Stimulated activated naive CD8-positive, alpha-beta T cell treated with anti-CD3 and anti-CD28 coated beads, Interleukin-15, Interleukin-2, amounts not matched to agents 100 U/mL and 50 U/mL, for 24 hours (primary cell): ENCODE measurements at places on chromosomes 7 and 10.

DNA sequence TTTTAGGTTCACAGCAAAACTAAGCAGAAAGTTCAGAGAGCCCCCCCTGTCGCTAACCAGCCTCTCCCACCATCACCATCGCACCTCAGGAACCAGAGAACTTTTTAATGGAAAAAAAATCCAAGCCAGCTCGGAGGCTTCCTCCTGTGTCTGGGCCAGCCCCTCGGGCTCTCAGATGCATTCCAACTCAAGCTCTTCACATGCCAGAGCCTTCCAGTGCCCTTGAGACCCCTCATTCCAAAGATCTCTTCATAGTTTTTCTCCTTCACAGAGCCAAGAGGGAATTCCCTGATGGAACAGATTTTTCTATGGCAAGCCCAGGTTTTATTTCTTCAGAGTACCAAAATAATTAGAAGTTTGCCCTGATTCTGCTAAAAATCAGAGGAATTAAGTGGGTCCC is 153.4 kb upstream of the LANCL2 start:
- no peak for DNase-seq

DNA sequence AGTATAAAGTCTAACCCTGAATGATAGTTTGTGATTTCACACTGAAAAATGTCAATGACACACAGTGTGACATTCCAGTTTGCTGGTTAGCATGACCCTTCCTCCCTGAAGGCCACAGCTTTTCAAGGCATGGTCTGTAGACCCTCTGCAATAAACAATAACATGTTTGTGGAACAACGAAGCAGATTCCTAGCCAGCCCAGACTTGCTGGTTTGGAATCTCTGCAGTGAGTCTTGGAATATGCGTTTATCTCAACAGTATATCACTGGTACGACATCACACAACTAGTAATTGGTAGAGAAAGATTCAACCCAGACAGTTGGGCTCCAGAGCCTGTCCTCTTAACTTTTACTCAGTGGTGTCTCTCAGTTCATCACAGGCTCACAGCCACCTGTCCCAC is 23.7 kb upstream of the DUSP5 start:
- no peak for DNase-seq

- DNase-seq = no peak
These were observed 38.8 kb upstream of the INPP5A start for GRCh38 chr10:132498562-132499366.

DNA sequence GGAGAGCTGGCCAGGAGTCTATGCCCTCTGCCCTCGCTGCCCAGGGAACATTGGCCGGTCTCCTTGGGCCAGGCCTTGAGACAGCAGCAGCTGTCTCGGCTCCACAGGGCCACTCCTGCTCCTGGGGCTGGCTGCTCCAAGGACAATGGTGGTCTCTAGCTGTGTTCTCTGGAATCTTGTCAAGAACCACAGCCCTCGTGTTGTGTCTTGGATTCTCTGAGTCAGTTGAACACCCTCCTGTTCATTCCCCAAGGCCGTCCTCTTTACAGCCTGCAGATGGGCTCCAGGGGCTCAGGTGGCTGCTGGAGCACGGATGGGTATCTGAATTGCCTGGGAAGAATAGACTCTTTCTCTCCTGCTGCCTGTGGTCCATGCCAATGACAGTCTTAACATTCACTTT is 511.1 kb downstream of the GLRX3 start:
- no peak for DNase-seq

- DNase-seq = no peak
These were observed 37.7 kb upstream of the MAP3K8 start for GRCh38 chr10:30396293-30396692.

GRCh38 chr7:73706126-73707044 is 13.1 kb downstream of the STX1A start:
- DNase-seq = peak; percentile 39

GRCh38 chr10:77773631-77774426 is 136.2 kb upstream of the KCNMA1 start:
- DNase-seq = no peak

- DNase-seq = no peak
These were observed 88.3 kb upstream of the CYP26C1 start for GRCh38 chr10:92972066-92972870.

DNA sequence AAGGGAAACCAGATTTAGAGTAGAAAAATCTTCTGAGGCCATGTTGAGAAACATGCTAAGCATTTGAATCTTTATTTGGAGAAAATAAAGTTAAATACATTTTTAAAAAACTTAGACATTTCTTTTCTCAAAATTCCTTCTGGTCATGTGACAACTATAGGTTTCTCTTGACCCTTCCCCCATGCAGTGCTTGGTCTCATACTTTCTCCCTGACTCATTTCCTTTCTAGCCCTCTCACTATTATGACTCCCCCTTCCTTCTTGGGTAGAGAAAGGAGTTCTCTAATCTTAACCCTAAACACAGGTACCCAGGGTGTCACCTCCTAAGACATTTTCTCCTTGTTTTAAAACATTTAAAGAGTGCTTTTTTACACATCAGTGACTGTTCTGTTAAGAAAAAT is 179.5 kb upstream of the TMEM106B start:
- DNase-seq = no peak

DNA sequence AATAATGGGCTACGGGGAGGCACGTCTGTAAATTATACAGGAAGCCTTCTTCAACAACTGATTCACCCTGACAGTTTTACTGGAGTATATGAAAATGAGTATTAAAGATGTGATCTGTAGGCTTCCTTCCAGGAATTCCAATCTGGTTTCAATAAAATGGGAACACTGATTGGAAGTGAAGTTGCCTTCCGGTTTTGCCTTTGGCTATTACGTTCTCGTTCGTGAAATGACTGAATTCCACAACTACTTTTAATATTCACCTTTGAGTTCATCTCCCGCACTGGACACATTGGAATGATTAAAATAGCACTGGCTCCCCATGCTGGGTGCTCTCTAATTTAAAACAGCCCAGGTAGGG is 350.1 kb upstream of the MKI67 start:
- no peak for DNase-seq

DNA sequence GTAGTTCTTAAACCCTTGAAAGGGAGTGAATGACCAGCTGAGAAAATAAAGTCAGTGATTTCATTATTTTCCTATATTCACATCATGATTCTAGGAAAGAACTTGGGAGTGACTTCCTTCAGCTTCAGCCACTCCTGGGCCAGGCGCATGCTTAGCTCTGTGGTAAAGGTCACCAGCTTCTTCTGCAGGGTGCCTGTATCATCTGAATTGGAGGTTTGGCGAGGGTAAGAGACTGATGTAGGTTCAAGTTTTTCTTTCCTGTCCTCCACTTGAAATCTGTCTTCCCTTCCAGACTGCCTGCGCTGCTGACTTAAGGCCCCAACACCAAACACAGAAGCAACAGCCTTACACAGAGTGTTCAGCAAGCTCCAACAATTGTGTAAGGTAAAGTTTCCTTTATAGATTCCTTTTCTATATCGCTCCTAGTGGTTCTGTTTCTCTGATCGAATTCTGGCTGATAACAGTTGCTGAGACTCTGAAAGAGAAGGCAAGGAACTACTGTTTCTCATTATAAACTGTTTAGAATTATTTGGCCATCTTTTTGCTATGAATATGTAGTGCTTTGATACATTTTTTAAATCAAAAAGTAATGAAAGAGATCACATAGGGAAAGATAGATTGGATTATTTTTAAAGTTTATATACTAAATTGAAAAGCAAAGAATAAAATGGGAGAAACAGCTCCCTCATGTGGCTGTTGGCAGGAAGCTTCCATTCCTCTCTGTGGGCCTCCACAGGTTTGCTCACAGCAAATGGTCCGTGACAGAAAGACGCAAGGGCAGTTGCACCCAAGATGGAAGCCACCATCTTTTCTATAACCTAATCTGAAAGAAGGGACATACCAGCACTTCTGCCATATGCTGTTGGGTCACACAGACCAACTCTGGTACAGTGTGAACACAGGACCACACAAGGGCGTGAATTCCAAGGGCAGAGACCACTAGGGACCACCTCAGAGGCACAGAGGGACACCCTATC is 14.0 kb downstream of the GATAD1 start:
- DNase-seq = peak; percentile 19

DNA sequence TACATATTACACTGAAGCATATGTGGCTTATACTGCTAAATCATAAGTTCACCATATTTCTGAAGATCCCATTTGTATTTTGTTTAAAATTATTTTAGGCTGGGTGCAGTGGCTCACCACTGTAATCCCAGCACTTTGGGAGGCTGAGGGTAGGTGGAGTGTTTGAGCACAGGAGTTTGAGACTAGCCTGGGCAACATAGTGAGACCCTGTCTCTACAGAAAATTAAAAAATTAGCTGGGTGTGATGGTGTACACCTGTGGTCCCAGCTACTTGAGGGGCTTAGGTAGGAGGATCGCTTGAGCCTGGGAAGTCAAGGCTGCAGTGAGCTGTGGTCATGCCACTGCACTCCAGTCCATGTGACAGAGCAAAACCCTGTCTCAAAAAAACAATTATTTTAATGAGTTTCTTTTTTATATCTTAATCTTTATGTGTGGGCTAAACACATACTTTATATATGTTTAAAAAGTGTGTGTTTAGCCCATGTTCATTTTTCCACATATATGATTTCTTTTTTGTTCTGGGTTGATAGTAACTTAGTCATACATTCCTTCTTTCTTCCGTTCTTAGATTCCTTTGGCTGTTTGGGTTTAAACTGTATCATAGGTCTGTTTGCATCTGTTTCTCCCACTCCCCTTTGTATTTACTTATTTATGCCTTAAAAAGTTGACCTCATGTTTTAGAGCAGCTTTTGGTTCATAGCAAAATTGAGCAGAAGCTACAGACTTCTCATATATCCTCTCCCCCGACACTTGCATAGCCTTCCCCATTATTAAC is 33.5 kb downstream of the RSBN1L start:
- no peak for DNase-seq

DNA sequence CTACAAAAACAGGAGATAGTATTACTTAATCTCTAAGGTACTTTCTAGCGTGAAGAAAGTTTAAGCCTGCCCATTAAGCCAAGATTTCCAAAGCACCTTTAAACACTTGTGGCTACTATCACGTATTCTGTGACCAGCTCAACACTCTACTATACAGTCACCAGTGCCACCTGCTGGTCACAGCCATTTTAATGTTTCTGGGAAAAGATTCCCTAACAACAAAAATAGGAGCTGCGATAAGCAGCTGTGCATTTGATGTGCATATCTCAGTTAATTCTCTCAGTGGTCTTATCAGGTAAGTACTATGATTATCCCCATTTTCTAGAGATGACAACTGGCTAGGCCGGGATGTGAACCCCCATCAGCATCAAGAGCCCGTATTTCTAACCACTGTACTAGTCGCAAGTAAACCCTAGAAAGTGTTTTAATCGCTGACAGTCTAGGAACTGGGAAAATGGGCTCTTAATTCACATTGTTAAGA is 860 bp downstream of the SEC31B start:
- peak; percentile 77 for DNase-seq

DNA sequence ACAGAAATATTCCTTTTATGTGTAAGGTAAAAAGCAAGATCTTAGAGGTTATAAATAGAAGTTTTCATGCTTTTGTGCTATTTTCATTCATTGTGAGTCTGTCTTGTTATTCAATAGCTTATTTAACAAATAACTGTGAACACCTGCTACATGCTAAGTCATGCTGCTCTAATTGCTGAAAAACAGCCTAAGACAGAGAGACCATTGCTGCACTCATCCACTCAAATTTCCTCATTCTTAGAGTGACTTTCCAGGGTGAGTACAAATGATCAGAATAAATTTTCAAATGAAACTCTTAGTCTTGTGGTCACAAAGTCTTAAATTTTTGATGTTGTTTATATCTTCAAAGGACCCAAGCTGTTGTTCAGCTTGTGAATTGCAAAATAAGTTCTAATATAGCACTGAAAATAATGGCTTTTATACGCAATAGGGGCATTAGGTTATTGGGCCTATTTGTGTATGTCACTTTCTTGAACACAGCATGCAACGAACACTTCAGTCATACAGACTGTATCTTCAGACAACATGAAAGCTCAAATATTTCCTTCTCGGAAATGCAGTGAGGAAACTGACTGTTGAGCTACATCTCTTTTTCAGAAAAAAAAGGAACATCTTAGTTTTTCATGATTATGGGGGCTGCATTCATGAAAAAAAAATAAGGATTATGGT is 247.9 kb upstream of the PCDH15 start:
- no peak for DNase-seq

DNA sequence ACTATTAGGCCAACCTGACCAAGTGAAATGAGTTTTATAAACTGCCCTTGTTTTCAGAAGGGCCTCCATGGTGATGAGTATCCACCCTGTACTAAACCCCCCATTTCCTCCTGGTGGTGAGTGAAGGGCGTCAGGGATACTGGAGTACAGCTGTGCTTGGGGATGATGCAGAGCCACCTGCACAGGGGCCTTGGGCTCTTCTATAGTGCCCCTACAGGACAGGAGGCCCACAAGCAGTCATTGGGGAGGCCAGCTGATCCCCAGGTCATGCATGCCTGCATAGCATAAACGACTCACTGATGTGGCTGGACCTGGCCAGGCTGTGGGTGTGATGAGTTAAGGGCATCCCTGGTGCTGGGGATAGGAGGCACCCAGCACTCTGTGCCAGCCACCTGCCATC is 114.1 kb upstream of the CELF2 start:
- no peak for DNase-seq

DNA sequence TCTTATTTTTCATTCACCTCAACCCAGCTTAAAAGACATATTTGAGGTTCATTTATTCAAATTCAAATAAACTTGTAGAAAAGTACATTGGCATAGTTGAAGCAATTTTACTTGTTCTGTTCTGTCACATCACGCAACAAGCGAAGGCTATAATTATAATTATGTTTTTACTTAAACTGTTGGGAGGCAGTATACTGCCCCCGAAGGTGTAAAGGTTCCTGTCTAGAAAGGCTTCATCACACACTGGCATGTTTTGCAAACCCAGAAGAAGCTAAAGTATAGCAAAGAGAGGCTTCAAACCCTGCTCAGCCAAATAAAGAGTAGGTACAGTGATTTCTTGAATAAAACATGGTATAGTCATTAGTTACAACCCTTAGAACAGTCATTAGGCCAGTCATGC is 62.6 kb downstream of the CDCA7L start:
- DNase-seq = no peak

DNA sequence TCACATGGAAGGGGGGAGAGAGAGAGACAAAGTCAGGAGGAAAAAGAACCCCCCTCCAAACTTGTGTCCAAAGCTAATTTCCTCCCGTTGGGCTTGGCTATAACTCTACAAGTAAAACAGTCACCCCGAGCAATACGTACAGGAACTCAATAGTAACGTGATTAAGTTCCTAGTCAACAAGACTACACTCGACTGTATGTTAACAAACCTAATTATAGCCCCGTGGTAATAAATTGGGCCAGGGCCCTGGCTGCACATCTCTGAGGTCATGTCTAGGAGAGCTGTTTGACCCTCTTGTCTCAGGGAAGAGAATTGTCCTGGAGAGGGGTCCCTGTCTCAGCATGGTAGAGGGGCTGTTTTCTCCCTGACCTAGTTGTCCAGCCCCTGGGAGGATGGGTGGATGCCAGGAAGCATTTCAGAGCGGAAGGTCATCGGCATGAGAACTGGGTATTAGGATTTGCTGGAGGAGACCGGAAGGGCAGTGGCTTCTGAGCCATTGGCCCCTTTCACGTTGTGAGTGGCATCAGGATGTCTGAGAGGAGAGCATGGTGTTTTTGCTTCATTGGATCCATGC is 60.2 kb upstream of the COMTD1 start:
- no peak for DNase-seq
